ENCODE measurements at places on chromosomes 7 and 10.

DNA sequence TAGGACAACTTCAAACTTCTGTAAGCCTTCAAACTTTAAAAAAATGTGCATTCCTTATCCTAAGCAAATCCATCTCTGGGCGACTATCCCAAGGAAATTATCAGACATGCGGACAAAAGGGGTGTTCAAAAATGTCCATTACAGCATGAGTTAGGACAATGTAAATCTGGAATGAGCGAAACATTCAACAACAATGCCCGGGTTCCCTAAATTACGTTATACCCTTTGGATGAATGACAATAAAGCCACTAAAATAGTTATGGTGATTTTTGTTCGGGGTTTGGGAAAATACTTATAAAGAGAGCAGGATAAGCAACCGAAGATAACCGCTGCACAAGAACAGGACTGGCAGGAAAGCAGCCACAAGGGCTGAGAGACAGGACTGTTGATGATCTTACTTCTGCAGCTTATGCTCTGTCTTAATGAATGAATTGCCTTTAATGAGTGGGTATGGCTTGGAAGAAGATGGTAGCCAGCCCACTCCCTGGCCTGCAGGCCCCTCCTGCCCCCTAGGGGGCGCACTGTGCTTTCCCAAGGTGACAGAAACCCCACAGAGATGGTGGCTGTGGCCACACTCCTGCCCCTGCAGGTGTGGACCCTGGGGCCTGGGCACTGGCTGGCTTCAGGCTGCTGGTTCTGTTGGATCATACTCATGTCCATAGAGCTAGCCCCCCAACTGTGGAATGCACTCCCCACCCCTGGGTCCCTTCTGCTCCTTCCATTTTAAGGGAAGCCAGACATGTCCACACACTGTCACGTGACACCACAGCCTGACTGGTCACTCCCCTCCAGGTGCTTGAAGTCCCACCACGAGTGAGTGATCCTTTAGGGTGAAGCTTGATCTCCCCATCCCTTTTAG, 45.0 kb downstream of the ZCCHC24 start:
- no peak for DNase-seq

DNA sequence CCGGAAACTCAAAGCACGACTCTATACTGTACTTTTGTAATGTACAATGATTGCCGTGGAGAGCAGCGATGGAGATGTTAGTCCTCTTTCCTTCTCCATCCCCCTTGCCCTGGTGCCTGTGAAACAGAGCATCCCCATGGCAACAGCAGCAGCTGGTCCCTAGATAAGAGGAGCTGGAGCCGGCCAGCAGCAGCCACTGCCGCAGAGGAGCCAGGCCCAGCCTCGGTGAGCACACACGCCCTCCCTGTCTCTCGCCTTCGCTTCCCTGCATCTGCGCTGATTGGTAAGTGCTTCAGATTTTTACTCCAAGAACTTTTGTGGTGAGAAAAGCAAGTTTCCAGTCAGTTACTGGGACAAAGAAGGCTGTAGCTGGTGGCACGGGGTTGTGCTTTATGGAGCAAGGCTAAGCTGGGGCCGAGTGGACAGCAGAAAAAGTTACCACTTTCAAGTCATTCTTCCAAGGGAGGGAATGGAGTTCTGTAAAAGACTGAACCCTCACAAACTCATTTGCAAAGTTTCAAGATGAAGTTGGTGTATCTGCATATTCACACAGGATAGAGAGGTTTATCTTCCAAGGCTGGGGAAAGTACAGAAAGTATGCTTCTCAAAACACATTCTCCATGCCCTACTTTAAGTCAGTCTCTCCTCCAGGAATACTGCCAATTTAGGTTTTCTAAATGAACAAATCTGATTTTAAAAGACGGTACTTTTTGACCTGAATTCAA, at the start of gene PPP1R17:
Gene PPP1R17, plus strand, starts transcription at position 192 of the 725 bp plus-strand sequence. CDS start 5,227 bp downstream, outside the sequence.
- no peak for DNase-seq

- DNase-seq, result no peak
Observed at GRCh38 chr10:95415621-95416031, 124.8 kb upstream of the PDLIM1 start.

GRCh38 chr7:8356071-8356470, 77.3 kb upstream of the NXPH1 start:
- no peak for DNase-seq

DNA sequence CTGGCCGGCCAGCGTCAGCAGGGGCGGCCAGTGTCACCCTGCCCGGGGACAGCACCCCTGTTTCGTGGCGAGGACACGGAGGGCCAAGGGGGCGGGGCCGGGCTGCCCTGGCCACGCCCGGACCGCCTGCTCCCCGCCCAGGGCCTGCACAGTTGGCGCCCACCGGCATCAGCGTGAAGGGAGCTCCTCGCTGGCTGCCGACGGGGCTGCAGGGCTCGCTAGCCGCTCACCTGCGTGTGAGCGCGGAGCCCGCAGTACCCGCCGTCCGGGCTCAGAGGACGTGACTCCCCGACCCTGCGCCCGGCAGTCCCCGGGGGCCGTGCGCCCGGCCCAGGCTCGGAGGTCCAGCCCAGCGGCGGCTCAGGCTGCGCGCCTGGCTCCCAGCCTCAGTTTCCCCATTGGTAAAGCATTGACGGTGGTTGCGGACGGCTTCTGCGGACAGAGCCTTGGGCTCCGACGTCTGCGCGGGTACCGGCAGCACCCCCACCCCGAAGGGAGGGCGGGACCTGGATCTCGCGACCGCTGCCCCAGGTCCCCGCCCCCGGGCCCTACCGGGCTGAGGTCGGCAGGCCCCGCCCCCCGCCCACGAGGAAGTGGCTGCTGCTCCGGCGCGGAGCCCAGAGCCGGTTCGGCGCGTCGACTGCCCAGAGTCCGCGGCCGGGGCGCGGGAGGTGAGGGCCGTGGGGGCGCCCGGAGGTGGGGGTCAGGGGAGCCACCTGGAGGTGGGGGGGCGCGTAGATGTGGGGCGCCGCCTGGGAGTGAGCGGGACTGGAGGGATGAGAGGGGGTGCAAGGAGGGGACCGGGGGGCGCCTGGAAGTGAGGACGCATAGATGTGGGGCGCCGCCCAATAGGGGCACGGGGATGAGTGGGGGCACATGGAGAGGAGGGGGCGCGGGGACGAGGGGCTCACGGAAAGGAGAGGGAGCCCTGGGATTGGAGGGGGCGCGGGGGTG, at the start of gene ARPC1B:
Gene ARPC1B, plus strand, starts transcription at position 620 of the 954 bp plus-strand sequence. CDS start 10,985 bp downstream, outside the sequence.
- DNase-seq, result no peak

Data from fibroblast of the conjunctiva (primary cell).